Effector memory CD4-positive, alpha-beta T cell (primary cell): ENCODE measurements at places on chromosomes 16 and 17.
A peak's percentile ranks its signal among the peaks of the same experiment; 100 is the strongest.

DNA sequence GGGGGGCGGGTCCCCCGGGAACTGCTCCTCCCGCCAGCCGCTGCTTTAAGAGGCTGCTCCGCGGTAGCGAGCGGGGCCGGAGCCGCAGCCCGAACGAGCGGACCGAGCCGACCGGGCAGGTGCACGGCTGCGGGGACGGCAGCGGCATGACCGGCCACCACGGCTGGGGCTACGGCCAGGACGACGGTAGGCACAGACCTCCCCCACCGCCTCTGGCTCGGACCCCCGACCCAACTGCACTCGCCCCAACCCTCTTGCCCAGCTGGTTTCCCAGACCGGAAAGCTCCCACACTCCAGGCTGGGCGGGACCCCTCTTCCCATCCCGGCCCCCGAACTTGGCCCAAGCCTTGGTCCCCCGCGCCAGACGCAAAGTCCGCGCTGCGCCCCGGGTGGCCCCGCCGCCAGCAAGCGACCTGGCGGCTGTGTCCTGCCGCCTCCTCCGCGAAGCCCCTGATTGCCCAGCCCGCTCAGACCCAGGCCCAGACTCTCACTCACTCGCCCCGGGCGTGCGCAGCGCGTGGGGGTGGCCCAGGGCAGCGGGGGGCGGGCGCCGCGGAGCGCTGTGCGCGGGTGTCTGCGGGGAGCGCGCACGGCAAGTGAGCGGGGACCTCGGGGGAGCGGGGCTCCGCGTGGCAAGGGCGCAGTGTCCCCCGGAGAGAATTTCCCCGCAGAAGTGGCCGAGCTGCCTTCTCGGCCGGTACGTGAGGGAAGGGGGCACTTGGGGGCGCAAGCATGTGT is at the start of gene CA7:
Gene CA7 (plus strand): TSS at position 73 of the 738 bp plus-strand sequence. CDS start 74 bp downstream, at position 147.
- no peak for DNase-seq

- DNase-seq: no peak
These were observed 23.1 kb downstream of the SPACA3 start for GRCh38 chr17:33014751-33015150.

GRCh38 chr16:19138601-19139000 is 24.8 kb downstream of the ITPRIPL2 start:
- DNase-seq: no peak

GRCh38 chr17:4852567-4853207 is 19.5 kb downstream of the MINK1 start:
- DNase-seq: peak; percentile 30

GRCh38 chr17:81277421-81277820 is 17.7 kb downstream of the SLC38A10 start:
- no peak for DNase-seq
